ENCODE measurements at places on chromosomes 16 and 17.

- no peak for DNase-seq
These were observed 78.5 kb upstream of the ELAC2 start for GRCh38 chr17:13096291-13096690.

GRCh38 chr17:81049372-81049911, 14.5 kb downstream of the BAIAP2 start:
- peak; percentile 53 for DNase-seq

DNA sequence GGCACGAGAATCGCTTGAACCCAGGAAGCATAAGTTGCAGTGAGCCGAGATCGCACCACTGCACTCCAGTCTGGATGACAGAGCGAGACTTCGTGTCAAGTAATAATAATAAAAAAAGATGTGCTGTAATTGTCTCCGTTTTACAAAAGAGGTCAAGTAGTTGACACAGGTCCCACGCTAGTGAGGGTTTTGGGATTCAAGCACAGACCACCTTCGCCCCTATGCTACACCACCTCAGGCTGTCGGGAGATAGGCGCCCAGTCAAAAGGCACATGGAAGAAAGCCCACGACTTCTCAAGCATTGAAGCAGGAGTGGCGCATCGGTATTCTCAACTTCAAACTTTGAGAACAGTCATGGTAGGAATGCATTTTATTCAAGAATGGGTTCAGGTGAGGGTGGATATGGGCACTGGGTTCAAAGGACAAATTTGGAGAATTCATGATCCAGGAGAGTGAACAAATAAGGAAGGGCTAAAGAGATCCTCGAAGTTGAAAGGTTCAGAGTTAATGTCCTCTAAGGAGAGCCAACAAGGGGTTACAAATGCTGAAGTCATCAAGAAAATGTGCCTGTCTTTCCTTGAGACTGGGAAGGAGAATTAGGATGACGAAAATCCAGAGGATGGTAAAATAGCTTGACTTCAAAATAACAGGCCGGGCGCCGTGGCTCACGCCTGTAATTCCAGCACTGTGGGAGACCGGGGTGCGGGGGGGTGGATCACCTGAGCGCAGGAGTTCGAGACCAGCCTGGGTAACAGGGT, 1.4 kb upstream of the AMZ2 start:
- no peak for DNase-seq

DNA sequence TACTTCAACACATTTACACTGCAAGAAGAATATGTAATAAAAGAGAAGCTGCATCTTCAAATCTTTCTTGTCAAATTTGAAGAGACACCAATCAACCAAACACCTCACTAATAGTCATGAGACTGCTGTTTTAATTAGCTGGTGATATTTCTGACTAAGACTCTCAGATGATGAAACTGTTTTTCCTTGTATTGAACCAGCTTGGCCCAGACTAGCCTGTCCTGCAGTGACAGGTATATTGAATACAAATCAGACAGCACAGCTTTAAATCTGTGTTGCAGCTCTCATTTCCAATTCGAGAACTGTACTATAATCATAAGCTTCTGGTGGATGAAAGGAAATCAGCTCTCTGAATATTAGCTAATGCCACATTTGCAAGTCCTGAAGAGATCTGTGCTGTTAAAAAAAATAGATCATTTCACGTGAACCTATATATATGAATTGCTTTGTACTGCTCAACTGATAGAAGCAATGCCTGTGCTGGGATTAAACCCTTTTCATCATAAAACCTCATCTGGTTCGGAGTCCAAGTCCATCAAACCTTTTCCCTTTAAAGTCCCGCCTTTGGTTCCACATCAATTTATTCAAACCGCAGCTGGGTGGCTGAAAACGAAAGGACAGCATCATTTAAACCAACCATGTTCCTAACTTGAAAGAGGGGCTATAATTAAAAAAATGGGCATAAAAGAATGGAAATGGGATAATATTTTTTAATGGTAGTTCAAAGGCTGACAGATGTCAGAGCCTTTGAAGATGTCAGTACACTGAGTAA, 306.2 kb downstream of the CEP112 start:
- DNase-seq: no peak

GRCh38 chr17:34465789-34466188, 102.8 kb upstream of the CCL1 start:
- DNase-seq: no peak

- DNase-seq: peak; percentile 41
These were observed 10.9 kb downstream of the UBALD2 start for GRCh38 chr17:76276069-76276431.

DNA sequence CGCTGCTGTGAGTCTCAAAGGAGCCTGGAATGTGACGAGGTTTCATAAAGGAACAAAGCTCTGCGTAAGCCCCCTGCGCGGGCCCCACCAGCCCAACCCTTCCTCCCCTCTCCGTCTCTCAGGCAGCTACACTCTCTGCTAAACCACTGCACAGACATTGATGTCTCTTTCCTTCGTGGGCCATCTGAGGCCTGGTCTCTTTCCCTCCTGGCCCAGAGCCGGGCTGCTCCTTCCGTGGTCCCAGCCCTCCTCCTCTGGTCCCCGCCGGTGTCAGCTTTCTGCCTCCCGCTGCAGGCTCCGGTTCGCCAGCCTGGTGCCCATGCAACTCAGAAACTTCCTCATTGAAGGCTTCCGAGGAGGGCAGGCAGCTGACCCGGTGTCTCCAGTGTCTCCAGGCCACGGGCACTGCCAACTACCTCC, 7.4 kb downstream of the SCARF1 start:
- DNase-seq: no peak

- DNase-seq: peak; percentile 25
These were observed 17.6 kb upstream of the CYB5B start for GRCh38 chr16:69406780-69407331.

- DNase-seq: peak; percentile 7
These were observed at the start of gene HS3ST3A1 for GRCh38 chr17:13601776-13602551. Gene HS3ST3A1, minus strand, starts transcription at chr17:13601929. Its CDS starts 800 bp downstream, at chr17:13601129.

DNA sequence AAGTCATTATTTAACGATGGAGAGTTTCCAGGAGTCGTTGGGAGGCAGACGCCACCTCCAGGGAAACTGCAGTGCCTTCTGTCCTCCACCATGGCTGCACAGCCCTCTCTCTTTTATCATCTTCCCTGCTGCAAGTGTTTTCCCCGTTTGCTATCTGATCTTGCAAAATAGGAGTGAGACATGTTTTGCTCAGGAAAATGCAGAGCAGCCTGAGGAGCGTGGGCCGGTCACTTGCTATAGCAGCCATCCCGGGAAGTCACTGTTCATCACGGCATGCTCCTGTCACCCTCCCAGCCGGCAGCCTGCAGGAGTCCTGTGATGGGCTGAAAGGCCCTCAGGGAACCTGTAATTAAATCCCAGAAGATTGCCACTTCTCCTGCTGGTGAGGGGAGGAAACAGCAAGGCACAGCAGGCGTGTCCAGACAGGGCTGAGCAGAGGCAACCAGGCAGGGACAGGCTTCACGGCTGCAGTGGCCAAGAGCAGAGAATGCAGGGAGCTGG, 143.1 kb downstream of the GSG1L start:
- no peak for DNase-seq

GRCh38 chr16:13056607-13057006, 155.2 kb downstream of the SHISA9 start:
- DNase-seq: no peak

GRCh38 chr17:61833536-61834193, 29.7 kb downstream of the BRIP1 start:
- DNase-seq: no peak

DNA sequence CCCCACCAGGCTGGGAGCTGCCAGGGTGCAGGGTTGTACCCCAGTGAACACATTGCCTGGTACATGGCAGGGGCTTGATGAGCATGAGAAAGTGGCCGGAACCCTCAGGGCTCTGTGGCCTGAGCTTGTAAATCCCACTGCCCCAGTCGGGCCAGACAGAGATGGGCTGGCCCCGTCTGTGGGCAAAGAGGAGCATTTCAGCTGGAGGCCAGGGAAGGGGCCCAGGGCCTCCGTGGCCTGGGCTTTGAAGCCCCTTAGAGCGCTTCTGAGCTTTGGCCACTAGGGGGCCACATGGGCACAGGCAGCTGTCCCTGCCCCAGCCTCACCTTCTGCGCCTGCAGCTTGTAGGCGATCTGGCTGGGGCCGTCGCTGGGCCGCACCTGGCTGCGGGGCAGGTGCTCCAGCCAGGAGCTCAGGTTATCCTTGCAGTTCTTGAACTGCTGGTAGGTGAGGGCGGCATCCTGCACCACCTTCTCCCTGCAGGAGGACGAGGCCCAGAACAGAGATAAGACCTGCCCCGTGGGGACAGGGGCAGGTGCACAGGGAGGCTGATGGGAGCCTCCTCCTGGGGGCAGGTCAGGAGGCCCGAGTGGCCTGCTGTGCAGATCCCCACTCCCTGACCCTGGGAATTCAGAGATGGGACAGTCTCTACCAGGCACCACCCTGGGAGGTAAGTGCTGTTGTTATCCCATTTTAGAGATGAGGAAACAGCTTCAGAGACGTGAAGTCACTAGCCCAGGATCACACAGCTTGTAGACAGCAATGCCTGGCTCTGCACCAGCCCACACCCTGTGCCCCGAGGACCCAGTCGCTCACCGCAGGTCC, 12.8 kb downstream of the EVPL start:
- DNase-seq: peak; percentile 90

DNA sequence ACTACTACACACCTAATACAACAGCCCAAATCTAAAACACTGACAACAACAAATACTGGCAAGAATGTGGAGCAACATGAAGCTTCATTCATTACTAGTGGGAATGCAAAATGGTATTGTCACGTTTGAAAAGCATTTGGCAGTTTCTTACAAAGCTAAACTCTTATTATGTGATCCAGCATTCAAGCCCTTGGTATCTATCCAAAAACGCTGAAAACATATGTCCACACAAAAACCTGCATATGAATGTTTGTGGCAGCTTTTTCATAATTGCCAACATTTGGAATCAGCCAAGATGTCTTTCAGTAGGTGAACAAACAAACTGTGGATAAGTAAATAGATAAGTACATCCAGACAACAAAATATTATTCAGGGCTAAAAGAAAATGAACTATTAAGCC, 501.1 kb upstream of the KIF2B start:
- no peak for DNase-seq

- peak; percentile 75 for DNase-seq
These were observed 14.1 kb upstream of the TNS4 start for GRCh38 chr17:40515491-40516041.

- no peak for DNase-seq
These were observed 86.7 kb downstream of the TMEM132E start for GRCh38 chr17:34665819-34666763.

DNA sequence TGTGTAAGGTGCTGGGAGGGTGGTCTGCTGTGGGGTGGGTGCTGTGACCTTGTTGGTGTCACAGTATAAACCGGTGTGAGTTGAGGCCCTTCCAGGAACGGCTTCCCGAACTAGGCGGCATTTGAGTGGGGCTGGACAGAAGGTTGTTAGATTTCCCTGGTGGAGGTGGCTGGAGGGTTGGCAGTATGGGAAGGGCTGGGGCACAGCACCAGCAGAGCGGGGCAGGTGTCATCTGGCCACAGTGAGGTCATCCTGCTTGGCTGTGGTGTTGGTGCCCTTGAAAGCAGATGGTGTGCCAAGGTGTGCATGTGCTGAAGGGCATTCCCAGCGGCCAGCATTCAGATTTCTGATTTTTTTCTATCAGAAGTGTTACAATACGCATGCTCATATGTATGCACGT, 28.1 kb downstream of the BANP start:
- no peak for DNase-seq

- DNase-seq: no peak
These were observed 359.6 kb upstream of the CCL2 start for GRCh38 chr17:33895491-33895890.

DNA sequence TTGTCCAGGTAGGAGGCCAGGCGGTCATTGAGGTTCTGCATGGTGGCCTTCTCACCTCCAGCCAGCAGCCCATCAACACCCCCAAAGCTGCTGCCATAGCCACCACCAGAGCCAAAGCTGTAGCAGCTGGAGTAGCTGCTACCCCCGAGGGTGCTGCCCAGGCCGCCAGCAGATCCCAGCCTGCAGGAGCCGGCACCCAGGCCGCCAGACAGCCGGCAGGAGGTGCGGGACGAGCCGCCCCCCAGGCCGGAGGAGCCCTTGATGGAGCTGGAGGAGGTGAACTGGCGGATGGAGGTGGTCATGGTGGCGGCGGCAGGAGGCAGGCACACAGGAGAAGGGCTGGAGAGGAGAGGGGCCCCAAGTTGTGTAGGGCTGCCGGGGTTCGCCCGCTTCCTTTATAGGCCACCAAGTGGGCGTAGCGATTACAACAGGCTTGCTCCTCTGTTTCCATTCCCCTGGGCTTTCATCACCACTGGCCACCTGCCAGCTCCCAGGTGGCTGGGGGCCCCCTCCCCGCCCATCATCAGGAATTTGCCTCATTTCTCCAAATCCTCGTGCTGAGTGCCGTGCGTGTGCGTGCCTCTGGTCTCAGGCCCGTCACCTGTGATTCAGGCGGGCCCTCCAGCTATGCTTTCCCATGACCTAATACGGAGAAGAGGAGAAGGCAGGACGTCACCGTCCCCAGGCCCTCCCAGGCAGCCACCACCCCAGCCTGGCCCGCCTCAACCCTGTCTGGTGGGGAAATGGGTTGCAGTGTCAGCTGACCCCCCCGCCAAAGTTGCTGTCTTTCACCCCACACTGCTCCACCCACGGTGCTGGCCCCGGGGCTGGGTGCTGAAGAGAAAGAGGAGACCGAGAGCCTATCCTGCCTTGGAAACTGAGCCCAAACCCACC, at the start of gene KRT17:
Gene KRT17 (minus strand): TSS at position 368 of the 894 bp plus-strand sequence. CDS start 66 bp downstream, at position 302.
- DNase-seq: no peak

DNA sequence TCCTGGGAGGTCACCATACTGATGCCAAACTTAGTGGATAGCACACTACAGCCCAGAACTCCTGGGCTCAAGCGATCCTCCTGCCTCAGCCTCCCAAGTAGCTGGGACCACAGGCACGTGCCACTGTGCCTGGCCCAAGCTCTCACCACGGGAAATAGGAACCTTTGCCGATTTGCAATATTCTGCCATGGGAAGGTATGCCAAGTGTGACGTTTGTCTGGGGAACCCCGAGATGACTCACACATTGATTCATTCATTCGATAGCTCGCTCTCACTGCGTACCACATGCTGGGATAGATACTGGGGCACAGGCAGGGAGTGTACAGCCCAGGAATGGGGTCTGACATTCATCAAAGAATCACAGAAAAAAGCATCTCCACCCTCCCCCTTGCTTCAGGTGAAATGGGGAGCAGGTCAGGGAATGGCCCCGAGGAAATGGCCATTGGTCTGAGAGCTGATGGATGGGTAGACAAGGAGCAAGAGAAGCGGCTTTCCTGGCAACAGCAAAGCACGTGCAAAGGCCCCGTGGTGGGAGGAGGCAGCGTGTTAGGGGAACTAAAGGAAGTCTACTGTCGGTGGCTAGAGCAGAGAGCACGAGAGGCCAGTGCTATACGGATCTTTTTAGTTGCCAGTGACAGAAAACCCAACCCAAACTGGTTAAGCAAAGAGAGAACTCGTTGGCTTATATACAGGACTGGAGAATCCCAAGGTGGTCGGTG, 44.1 kb downstream of the DNAH17 start:
- DNase-seq: peak; percentile 61

GRCh38 chr17:39635614-39636176, 1.2 kb upstream of the STARD3 start:
- DNase-seq: no peak

DNA sequence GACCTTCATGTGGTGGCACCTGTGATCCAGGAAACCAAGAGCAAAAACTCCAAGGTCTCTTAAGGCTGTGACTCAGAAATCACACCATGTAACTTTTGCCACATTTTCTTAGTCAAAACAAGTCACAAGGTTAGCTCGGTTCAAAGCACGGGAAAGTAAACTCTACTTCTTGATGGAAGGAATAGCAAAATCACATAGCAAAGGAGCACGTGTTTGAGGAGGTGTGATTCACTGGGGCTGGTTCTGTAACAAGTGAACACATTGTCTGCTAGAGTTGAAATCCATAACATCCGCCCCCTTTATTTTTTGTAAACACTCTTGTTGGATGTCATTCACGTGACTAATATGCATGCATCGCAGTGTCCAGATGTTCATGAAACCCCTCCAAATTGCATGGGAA, 415.0 kb upstream of the MAF start:
- DNase-seq: no peak
